Kidney (tissue), 22 donors: ENCODE measurements at places on chromosomes 4 and X. TPM values are rescaled to one million over a fixed set of nuclear protein-coding genes. Genes with fewer than 3 reads are reported as not detected.

SPOCK3 gene
- 0.25 TPM for total RNA-seq

DNA sequence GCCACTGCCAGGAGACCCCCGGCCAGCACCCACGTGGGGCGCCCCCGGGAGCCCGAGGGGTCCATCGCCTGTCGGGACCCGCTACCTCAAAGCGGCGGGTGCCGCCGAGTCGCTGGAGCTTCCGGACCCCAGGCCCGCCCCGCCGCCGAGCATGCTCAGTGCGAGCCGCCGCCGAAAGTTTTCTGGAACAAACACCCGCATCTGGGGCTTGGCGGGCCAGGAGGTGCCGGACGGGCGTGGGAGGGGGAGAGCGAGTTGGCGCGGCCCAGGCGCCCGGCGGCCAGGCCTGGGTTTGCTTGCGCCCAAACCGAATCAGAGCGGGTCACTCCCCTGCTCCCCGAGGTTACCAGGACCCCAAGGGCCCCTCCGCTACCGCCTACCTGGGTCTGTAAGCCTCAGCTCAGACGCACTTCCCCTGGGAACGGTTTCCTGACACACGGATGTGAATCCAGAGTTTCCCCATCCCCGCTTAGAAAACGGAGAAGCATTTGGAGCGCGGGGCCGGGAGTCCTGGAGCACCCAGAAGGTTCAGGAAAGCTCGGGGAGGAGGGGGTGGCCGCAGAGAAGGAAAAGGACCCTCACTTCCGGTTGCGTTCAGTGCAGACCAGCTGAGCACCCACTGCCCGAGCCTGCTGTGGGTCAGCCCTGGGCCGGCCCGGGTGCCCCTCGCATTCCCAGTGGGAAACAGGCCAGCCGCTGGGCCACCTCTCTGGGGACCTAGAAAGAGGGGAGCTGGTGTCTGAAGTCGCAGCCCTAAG is at the start of gene EVC2:
Gene EVC2 (minus strand): TSS at position 111 of the 758 bp plus-strand sequence. CDS start 46 bp downstream, at position 65.
- H3K36me3 ChIP-seq, result no peaks in the 10 kb centered on the region
- peaks cover 26% of the 10 kb centered on the region for H3K4me1 ChIP-seq
- peak within 1 kb of the TSS; percentile 77 for H3K4me3 ChIP-seq
- no peaks in the 10 kb centered on the region for H3K27me3 ChIP-seq
- DNase-seq, result peak; percentile 92

DNA sequence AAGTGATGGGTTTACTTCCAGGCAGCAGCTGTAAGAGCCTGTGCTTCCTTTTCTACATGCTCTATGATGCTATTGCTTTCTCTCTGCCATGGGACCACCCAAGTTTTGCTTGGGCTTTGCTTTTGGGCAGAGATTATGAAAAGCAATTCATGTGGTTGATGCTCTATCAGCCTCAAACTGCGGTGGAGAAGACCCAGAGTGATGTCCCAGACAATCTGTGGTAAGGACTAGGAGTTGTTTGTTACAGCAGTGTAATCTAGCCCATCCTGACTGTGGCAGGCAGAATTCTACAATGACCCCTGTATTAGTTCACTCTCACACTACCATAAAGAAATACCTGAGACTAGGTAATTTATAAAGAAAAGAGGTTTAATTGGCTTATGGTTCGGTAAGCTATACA is 9.2 kb upstream of the CYTL1 start:
- H3K4me3 ChIP-seq, result no peak overlapping the region
- H3K36me3 ChIP-seq, result no peaks in the 10 kb centered on the region
- no peaks in the 10 kb centered on the region for H3K27me3 ChIP-seq
- H3K4me1 ChIP-seq, result peaks cover 2% of the 10 kb centered on the region
- DNase-seq, result no peak
- H3K27ac ChIP-seq, result no peak overlapping the region

- H3K36me3 ChIP-seq, result no peaks in the 10 kb centered on the region
- H3K27ac ChIP-seq, result no peak overlapping the region
- no peaks in the 10 kb centered on the region for H3K4me1 ChIP-seq
These were observed 214.5 kb upstream of the TACR3 start for GRCh38 chr4:103934178-103934789.
